ENCODE measurements at places on chromosomes 12 and 14. TPM values are rescaled to one million over a fixed set of nuclear protein-coding genes. Genes with fewer than 3 reads are reported as not detected.

DNA sequence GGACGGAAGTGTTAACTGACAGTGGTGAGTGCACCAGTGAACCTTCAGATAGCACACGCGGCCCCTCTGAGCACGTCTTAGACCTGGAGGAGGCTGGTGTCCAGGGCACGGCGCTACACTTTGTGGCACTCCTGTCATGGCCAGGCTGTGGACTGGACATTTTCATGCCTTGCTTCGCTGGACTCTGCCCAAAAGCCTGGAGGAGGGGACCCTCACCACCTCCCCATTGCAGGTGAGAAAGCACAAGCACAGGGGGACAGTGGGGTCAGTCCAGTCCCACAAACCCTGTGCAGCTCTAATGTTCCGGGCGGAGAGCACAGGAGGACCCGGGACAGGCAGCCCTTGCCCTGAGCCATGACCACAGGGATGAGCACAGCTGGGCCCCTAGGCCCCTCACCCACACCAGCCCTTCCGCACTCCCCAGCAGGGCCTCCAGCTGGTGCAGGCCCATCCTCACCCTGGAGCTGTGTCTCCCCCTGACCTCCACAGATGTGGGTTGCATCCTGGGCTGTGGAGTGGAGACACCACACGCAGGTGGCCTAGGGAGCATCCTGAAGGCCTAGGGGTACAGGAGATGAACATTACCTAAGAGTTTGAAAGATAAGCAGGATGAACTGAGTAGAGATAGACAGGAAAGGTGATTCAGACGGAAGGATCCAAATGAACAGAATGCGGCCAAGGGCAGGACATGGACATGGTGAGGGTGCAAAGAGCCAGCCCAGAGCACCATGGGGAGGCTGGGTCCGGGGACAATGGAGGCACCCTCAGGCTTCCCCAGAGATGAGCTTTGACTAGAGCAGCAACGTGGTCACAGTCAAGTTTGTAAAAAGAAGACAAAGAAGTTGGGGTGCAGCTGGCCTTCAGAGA lies 132.8 kb downstream of the BCL11B start:
- DNase-seq: no peak

Gene KRT6A
- not detected for total RNA-seq

GRCh38 chr12:102120564-102120873 lies 536 bp downstream of the PARPBP start:
- DNase-seq: no peak

GRCh38 chr14:90559811-90560492 lies 163.1 kb downstream of the CALM1 start:
- no peak for DNase-seq

Gene SYNE3
- 2.8 TPM for total RNA-seq

Gene KCNMB4
- 3.0 TPM for total RNA-seq

All from M059J (cell line).